Lower leg skin (tissue), 4 donors: ENCODE measurements at places on chromosomes 2 and 18. TPM values are rescaled to one million over a fixed set of nuclear protein-coding genes. Genes with fewer than 3 reads are reported as not detected.

The ATG9A gene
- total RNA-seq = 57.6 TPM

- no peak for DNase-seq
Measured at GRCh38 chr2:240589850-240590525, 3.5 kb downstream of the CAPN10 start.

- no peak for DNase-seq
Measured at GRCh38 chr2:215841175-215841816, 172.1 kb downstream of the MREG start.

- no peak for DNase-seq
Measured at GRCh38 chr2:37809525-37809924, 115.6 kb upstream of the RMDN2 start.

- DNase-seq = no peak
Measured at GRCh38 chr2:129492548-129492947, 486.9 kb upstream of the RAB6C start.
